ENCODE measurements at places on chromosomes 3 and 15. TPM values are rescaled to one million over a fixed set of nuclear protein-coding genes. Genes with fewer than 3 reads are reported as not detected.

LRRC31 gene
- not detected for total RNA-seq

GP9 gene
- not detected for total RNA-seq

GPR149 gene
- total RNA-seq: not detected

PAK6 gene
- 8.2 TPM for total RNA-seq

SLC27A2 gene
- not detected for total RNA-seq

RPUSD2 gene
- total RNA-seq: 12.0 TPM

HRG gene
- not detected for total RNA-seq

SLC12A1 gene
- total RNA-seq: not detected

AADACL2 gene
- total RNA-seq: not detected

GNB4 gene
- 11.9 TPM for total RNA-seq

CCR1 gene
- total RNA-seq: 2.0 TPM

OR4M2 gene
- total RNA-seq: not detected

DNAH12 gene
- 0.16 TPM for total RNA-seq

RTP1 gene
- total RNA-seq: not detected

BFSP2 gene
- not detected for total RNA-seq

DNA sequence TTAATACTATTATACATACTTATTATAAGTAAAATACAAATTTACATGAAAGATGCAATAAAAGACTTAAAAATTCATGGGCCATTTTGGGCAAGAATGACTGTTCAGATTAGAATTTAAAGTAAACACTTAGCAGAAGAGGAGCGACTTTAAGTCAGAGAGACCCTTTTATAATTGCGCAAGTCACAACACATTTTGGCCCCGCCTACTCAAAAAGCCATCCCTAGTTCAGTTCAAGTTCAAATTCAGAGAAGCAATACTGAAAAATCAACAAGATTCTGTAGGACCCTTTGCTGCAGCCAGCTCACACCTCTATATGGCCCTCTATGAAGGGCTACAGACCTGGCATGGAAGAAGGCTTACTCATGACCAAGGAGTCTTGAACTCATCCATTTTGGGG lies 64.6 kb downstream of the PEAK1 start:
- no peak for DNase-seq
- no peak overlapping the region for H3K27ac ChIP-seq
- H3K27me3 ChIP-seq: no peaks in the 10 kb centered on the region
- no peaks in the 10 kb centered on the region for H3K36me3 ChIP-seq

GRCh38 chr15:78047761-78048627 lies 29.5 kb downstream of the TBC1D2B start:
- no peaks in the 10 kb centered on the region for H3K27me3 ChIP-seq
- H3K4me3 ChIP-seq: peak overlapping the region; percentile 7
- no peak for DNase-seq

- H3K27me3 ChIP-seq: no peaks in the 10 kb centered on the region
- no peaks in the 10 kb centered on the region for H3K36me3 ChIP-seq
- H3K4me3 ChIP-seq: peak overlapping the region; percentile 72
- H3K4me1 ChIP-seq: peaks cover 45% of the 10 kb centered on the region
- no peak overlapping the region for H3K27ac ChIP-seq
Measured at GRCh38 chr3:105367406-105368213, 901 bp downstream of the ALCAM start.

GRCh38 chr15:58597943-58598828 lies 151.3 kb downstream of the ADAM10 start:
- peaks cover 45% of the 10 kb centered on the region for H3K36me3 ChIP-seq
- no peak overlapping the region for H3K27ac ChIP-seq
- H3K4me1 ChIP-seq: peaks cover 6% of the 10 kb centered on the region
- no peaks in the 10 kb centered on the region for H3K27me3 ChIP-seq
- H3K4me3 ChIP-seq: no peak overlapping the region

DNA sequence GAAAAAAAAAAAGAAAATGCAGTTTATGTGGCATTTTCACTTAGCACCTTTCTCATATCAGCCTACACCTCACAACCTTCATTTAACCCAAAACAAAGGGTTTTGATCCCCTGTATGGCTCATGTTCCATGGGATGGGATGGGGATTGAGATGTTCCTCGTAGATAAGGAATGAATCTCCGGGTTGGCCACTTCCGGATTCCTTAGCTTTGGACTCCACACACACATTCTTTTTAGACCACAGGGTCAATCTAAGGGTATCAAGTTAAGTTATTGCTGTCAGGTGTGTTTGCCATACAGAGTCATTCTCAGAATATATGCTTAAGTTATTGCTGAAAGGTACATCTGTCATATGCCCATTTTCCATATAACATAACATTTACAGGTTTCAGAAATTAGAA lies 301.4 kb upstream of the TGFBR2 start:
- no peak overlapping the region for H3K4me3 ChIP-seq
- peaks cover 8% of the 10 kb centered on the region for H3K4me1 ChIP-seq
- DNase-seq: no peak
- no peak overlapping the region for H3K27ac ChIP-seq

- H3K4me3 ChIP-seq: no peak overlapping the region
- no peaks in the 10 kb centered on the region for H3K36me3 ChIP-seq
Measured at GRCh38 chr3:161142486-161142885, 37.3 kb upstream of the B3GALNT1 start.

DNA sequence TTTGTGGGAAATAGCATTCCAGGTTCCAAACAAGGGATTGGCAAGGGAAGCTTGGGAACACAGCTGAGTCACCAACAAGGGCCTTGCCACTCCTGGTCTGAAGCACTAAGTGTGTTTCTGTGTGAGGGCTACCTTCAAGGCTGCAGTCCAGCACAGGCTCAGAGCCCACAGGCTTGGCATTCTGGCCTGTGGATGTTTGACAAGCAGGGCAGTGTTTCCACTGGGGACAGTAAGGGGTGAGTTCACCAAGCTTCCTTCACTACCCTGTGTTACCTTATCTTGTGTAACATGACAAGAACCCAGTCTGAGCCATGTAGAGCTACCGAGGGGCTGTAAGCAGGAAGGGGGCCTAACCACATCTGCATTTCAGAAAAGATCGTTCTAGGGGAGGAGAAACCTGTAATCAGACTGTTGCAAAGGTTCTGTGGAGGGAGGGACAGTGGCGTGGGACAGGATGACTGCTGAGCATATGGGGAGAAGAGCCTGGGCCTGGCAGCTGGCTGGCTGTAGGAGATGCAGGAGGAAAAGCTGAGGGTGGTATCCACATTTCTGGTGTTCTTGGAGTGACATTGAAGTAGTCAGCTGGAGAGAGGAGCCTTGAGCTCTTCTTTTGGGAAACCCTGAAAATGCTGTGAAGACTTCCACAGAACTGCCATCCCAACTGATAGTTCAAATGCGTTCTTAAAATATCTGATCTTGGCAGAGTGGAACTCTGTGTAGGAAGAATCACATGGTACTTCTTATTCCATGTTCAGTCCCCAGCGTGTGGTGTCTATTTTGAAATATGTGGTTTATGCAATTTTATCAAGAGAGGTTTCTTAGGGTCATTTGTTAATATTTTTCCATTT lies 61.3 kb downstream of the CTDSPL start:
- no peak overlapping the region for H3K4me3 ChIP-seq
- no peaks in the 10 kb centered on the region for H3K27me3 ChIP-seq
- DNase-seq: peak; percentile 37
- H3K27ac ChIP-seq: peak overlapping the region; percentile 82
- H3K36me3 ChIP-seq: no peaks in the 10 kb centered on the region

DNA sequence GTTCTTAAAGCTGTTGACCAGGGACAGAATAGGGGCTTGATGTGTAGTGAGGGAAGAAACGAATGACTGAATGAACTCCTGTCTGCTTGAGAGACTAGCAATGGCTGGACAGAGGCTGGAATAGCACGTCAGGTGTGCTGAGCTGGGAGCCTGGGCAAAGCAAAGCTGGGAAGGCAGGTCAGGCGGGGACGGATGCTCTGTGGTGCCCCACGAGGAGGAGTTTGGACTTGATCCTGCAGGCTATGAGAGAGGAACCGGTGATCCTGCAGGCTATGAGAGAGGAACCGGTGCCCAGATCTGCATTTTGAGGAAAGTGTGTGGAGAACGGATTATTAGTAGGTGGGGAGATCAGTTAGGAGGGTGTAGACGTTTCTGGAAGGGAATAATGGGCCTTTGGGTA lies 31.3 kb upstream of the PSTPIP1 start:
- H3K4me3 ChIP-seq: no peak overlapping the region
- H3K4me1 ChIP-seq: peaks cover 31% of the 10 kb centered on the region

- no peaks in the 10 kb centered on the region for H3K36me3 ChIP-seq
- H3K27me3 ChIP-seq: no peaks in the 10 kb centered on the region
- no peak overlapping the region for H3K4me3 ChIP-seq
- no peak overlapping the region for H3K27ac ChIP-seq
- H3K4me1 ChIP-seq: no peaks in the 10 kb centered on the region
Measured at GRCh38 chr3:24661175-24661584, 166.5 kb upstream of the THRB start.

GRCh38 chr3:112900113-112900512 lies 53.4 kb upstream of the CD200R1L start:
- no peak for DNase-seq
- no peaks in the 10 kb centered on the region for H3K4me1 ChIP-seq
- H3K27ac ChIP-seq: no peak overlapping the region
- no peak overlapping the region for H3K4me3 ChIP-seq
- H3K36me3 ChIP-seq: no peaks in the 10 kb centered on the region
- no peaks in the 10 kb centered on the region for H3K27me3 ChIP-seq

DNA sequence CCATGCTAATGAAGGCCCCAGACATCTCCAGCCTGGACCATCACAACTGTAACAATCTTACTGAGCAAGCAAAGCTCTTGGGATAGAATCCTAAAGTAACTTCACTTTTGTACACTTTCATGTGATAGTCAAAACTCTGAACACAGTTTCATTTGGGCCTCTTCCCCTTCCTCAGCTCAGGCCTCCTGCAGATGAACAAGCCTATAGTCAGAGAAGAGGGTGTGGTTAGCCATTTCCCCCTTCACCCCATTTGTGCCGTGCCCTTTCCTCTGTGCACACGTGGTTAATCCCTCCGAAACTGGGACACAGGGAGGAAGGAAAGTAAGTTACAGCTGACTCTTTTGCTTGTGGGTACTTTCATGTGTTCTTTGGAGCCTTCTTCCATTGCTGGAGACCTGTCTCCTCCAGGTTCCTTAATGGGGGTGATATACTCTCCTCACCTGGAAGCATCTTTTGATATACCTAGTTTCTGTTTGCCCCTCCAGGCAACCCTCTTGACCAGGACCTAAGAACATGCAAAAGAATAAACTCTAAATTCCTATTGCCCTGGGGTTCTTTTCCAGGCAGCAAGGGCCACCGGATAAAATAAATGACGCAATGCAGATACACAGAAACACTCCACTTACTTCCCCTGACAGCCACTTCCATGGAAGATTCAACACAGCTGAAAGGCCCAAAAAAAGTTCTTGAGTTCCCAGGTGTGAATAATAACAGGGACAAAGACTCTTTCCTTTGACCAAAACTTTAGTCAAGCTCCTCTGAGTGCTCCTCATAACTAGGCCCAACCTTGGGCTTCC lies 29.6 kb upstream of the CSTA start:
- no peak overlapping the region for H3K4me3 ChIP-seq
- peak overlapping the region; percentile 23 for H3K27ac ChIP-seq
- no peaks in the 10 kb centered on the region for H3K4me1 ChIP-seq
- no peak for DNase-seq

Data from left ventricle myocardium inferior (tissue), 1 donor.